Posterior cingulate gyrus (tissue), 11 donors: ENCODE measurements at places on chromosomes 12 and 14.

DNA sequence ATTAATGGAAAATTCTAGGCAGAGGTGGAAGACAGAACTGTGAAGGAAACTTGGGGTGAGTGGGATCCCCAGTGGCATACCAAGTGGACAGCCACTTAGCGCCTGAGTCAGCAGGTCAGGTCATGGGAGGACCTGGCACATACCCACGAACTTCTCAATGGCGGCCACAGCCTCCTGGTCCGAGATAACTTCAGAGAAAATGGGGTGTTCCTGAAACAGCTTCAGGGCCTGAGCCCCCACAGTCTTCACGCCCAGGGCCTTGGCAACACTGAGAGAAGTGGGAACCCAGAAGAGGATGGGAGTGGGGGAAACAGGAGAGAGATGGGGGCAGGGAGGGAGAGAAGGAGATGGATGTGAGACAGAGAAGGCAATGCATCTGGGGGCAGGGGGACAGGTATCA, 9.9 kb downstream of the SDS start:
- no peak for DNase-seq

- DNase-seq: no peak
Observed at GRCh38 chr12:32860192-32860591, 36.4 kb downstream of the PKP2 start.

- DNase-seq: no peak
Observed at GRCh38 chr14:66009089-66009488, 477.1 kb upstream of the CCDC196 start.

DNA sequence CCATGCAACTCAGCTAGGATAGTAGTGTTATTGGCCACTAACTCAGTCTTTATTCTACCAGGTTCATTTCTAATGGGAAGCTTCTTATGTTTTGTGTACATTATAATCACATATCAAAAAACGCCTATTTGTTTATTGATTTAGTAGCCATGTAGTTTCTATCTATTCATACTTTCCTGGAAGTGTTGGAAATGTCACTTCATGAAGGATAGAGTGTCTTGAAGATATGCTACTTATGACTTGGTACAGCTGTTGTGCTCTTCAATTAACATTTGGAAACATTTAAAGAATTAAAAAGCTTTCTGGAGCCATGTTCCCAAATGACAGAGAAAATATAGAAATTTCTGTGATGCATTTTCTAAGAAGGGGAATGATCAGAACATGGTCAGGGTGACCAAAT, 307.5 kb downstream of the ETNK1 start:
- DNase-seq: no peak
